ENCODE measurements at places on chromosomes 2 and 18.
A peak's percentile ranks its signal among the peaks of the same experiment; 100 is the strongest.

DNA sequence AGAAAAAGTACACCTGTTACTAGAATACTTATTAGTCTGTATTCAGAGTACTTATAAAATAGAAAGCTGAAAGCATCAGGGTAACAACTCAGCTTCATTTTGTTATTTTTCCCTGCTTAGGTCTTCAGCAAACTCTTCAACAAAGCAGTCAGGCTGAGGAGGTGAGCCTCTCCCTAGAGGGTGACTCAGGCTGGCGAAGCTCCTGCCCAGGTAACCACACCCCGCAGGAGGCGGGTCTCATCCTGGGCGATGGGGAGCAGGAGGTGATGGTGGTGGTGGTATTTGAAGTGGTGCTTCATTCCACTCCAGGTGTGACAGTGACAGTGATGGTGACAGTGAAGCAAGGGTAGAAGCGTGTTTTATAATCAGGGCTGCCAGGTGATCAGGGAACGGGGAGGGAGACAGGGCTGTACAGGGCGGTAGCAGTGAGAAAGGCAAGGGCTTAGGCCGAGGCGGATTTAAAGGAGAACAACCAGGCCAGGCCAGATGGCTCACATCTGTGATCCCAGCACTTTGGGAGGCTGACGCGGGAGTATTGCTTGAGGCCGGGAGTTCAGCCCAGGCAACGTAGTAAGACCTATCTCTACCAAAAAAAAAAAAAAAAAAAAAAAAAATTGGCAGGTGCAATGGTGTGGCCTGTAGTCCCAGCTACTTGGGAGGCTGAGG lies 127.1 kb downstream of the SOCS6 start:
- DNase-seq: no peak

DNA sequence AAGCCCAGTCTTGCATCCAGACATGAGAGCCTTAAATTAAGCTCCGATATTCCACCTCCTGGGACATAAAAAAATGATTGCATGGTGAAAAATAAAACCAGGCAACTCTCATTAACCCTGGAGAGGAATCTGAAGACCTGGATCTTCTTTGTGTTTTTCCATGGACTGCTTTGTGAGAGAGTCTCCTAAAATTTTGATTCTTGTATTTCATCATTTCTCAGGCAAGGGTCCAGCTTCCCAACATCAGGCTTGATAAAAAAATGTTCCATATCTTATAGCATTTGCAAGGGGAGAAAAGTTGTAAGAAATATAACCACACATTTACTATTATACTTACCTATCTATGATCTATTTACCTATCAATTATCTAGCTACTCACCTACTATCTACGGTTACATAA lies 327.5 kb upstream of the SPHKAP start:
- DNase-seq: no peak

DNA sequence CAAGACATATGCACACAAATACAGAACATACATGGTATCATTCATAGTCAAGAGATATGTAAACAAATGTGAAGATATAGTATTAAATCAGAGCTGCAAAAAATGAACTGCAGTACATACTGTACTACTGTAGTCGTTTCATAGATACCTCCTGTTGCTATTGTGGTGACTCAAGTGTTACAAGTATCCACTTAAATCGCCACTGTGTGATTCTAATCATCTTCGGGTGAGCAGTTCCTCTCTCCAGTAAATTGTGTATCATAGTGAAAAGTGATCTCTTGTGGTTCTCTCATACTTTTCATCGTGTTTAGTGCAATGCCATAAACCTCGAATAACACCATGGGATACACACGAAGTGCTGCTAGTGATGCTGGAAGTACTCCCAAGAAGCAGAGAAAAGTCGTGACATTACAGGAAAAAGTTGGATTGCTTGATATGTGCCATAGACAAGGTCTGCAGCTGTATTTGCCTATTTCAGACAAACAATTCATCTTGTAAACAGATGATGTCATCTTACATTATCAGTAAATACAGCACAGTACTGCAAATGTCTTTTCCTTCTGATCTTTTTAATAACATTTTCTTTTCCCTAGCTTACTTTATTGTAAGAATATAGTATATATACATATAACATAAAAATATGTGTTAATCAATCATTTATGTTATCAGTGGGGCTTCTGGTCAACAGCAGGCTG lies 222.2 kb downstream of the BCL11A start:
- no peak for DNase-seq

DNA sequence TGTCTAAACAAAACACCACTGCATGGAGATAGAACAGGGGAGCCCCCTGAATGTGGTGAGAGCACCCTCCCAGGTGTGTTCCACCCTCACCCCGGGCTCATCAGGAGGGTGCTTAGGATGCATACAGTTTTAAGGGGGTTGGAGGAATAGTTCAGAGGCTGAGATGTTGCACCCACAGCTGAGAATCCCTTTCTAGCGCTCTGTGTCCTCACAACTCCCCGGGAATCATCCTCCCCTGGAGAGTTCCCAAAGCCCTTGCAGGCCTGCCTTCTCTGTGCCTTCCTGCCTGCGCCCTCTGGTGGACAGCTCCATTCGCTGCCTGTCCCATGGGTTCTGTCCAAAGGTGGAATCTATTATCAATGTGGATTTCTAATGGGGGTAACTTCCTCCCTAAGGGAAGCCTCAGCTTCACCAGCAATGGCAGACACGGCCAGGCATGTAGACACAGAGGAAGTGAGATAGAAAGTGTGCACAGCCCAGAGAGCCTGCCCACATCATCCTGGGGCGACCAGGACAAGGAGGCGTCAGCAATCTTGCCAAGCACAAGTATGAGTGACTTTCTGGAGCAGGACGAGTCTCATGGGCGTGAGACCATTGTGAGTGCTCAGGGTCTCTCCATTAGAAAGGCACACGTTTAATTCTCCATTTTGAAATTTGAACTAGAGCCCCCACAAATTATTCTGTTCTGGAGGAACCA lies 1.2 kb upstream of the UGT1A5 start:
- DNase-seq: peak; percentile 86

GRCh38 chr18:29096079-29096770 lies 919.3 kb upstream of the CDH2 start:
- DNase-seq: no peak

- DNase-seq: peak; percentile 95
Measured at GRCh38 chr2:120239488-120240287, 13.0 kb upstream of the RALB start.

GRCh38 chr2:191931329-191931728 lies 84.4 kb upstream of the CAVIN2 start:
- DNase-seq: no peak

- no peak for DNase-seq
Measured at GRCh38 chr2:177577075-177577474, 184.5 kb downstream of the AGPS start.

DNA sequence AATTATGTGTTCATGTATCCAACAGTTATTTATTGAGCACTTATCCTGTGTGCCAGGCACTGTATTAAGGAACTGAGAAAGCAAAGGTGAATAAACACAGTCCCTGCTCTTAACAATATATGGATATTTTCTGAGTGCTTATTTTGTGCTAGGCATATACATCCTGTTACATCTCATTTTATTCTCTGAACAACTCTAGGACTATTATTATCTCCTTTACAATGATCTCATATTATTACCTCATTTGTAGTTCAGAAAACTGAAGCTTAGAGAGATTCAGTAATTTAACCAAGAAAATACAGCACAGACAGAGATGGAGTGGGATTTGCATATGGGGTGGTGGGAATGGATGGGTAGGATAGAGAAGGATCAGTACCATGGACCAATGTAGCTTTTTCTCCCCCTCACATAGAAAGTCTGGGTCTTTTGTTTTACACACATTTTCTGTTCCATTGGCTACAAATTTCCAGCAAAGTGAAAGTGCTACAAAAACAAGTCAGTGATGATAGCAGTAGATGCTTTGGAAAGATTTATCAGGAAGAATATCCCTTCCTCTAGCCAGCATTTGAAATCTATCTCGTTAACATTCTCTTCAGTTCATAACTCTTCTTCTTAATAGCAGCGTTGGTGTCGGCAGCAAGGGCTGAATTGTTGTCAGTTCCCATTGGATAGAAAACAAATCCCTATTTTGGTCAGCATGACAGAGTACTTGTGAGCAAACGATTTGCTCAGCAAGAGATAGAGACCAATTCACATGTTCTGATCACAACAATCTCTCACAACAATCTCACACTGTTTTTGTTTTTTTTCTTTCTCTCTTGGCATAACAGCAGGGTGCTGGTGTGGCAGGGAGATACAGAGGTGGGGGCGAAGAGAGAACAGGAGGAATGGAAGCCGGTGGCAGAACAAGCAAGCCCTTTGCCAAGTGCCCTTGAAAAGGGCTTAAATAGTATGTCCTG lies 102.2 kb upstream of the KCTD1 start:
- DNase-seq: peak; percentile 3

DNA sequence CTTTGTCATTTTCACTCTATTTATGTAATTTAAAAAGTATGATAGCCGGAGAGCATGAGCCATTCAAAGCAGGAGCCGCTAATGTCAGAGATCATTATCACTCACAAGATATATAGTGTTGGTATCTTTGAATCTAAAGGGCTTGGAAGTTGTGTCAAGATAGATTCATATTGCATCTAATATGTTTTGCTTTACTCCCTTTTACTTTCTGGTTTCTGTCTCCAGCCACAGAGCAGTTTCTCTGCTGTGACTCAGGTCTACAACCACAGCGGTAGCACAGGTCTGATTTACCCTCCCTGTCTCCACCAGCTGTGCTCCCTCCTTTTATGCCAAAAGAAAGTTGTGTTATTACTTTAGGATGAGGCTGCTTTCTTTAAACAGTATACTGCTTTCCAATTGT lies 424.0 kb downstream of the ARHGAP15 start:
- DNase-seq: no peak

DNA sequence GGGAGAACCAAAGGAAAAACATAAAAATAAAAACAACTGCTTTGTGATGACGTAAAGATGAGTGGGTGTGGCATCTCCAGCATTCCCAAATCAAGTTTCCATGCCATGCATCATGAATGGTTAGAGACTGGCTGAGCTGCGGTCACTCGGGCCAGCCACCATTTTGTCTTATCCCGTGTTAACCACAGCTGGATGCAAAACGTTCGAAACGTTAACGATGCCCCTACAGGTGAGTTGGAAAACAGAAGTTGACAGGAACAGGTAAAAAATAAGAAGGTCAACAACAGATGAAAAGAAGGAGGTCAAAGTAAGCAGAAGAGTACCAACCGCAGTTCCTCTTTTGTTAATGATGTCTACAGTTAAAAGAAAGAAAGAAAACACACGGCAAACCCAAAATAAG lies 411.1 kb downstream of the NRXN1 start:
- DNase-seq: no peak

DNA sequence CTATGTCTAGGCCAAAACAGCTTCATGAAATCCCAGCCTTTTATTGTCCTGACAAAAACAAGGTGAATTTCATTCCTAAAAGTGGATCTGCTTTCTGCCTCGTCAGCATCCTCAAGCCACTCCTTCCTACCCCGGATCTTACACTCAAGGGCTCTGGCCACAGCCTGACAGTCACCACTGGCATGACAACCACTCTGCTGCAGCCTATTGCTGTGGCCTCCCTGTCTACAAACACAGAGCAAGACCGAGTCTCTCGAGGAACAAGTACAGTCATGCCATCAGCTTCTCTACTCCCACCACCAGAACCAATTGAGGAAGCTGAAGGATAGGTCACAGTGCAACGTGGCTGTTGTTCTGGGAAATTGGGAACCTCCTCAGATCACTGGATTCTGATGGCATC lies 106.1 kb downstream of the ICA1L start:
- peak; percentile 9 for DNase-seq

GRCh38 chr2:158060160-158060834 lies 41.4 kb upstream of the UPP2 start:
- no peak for DNase-seq

- peak; percentile 77 for DNase-seq
Measured at GRCh38 chr2:84888401-84889276, 7.8 kb upstream of the TRABD2A start.

GRCh38 chr2:196361606-196362326 lies 190.4 kb upstream of the STK17B start:
- no peak for DNase-seq

DNA sequence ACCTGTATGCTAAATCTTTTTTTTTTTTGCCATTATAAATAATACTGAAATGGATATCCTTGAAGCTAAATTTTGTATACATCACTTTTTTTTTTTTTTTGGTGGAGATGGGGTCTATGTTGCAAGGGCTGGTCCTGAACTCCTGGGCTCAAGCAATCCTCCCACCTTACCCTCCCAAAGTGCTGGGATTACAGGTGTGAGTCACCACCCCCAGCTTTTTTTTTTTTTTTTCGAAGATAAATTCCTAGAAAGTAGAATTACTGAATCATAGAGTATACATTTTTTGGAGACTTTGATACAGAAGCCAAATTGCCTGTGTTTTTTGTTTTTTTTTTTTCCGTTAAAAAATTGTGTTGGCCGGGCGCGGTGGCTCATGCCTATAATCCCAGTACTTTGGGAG lies 51.0 kb upstream of the MCFD2 start:
- DNase-seq: no peak

- DNase-seq: no peak
Measured at GRCh38 chr2:239519921-239520585, 119.2 kb upstream of the HDAC4 start.

DNA sequence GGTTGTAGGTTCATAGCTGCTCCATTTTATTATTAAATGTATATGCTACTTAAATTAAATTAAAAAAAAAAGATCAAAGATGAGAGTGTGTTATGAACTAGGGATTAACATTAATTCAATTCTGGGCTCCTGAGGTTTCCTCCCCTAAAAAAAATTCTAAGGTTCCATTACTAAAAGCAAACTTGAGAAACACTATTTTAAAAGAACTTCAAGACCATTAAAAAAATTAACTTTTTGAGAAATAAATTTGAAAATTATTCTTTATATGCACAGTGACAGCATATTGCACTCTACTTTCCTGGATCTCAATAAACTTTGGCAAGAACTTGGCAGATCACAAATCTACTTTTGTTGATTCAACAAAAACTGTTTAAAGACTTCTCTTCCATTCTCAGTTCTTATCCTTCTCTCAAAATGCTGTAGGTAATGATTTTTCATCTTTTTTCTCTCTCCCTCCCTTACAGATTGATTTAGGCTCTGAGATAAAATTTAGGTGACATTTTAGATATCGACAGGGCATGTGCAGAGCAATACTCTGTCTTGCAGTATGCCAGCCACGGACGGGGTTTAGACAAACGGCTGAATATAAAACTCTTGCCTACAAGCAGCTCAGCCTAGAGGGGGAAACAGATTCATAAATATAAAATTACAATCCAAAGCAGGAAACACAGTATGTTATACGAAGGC lies 592 bp upstream of the MARS2 start:
- no peak for DNase-seq

GRCh38 chr2:38499548-38500282 lies 103.0 kb downstream of the HNRNPLL start:
- DNase-seq: peak; percentile 16

Data from astrocyte of the hippocampus (primary cell).